ENCODE measurements at places on chromosomes 4 and X.
A peak's percentile ranks its signal among the peaks of the same experiment; 100 is the strongest.

- no peak for DNase-seq
Measured at GRCh38 chr4:128502818-128503527, 215.4 kb upstream of the PGRMC2 start.

- no peak for DNase-seq
Measured at GRCh38 chrX:118795528-118796280, 27.9 kb upstream of the ZCCHC12 start.

GRCh38 chr4:177079327-177079726 is 230.3 kb upstream of the NEIL3 start:
- DNase-seq = peak; percentile 10

- DNase-seq = no peak
Measured at GRCh38 chrX:150100261-150100660, 162.0 kb upstream of the EOLA2 start.

GRCh38 chrX:126770179-126770578 is 49.4 kb upstream of the PRR32 start:
- peak; percentile 55 for DNase-seq
